Colonic mucosa (tissue), 4 donors: ENCODE measurements at places on chromosomes 13 and 19.

- peak; percentile 96 for DNase-seq
Observed at GRCh38 chr19:2330632-2331284, 2.3 kb downstream of the SPPL2B start.

GRCh38 chr13:67664502-67664901 is 434.4 kb upstream of the PCDH9 start:
- DNase-seq, result no peak

DNA sequence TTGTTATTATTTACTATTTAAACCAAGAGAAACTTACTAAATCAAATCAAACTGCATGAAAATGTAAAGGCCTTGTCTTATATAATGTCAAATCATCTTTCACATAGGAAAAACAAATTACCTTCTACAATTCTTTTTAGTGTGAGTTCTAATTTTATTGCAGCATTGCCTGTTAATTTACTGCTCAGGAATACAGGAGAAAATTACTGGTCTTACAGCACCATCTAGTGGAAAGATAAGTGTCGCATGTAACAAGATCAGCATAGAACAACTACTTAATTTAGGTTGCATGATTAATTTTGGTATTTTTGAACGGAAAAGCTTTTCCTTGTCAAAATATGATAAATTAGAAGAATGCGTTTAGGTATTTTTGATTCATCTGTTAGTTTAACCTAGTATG is 502.7 kb downstream of the UQCRFS1 start:
- no peak for DNase-seq

DNA sequence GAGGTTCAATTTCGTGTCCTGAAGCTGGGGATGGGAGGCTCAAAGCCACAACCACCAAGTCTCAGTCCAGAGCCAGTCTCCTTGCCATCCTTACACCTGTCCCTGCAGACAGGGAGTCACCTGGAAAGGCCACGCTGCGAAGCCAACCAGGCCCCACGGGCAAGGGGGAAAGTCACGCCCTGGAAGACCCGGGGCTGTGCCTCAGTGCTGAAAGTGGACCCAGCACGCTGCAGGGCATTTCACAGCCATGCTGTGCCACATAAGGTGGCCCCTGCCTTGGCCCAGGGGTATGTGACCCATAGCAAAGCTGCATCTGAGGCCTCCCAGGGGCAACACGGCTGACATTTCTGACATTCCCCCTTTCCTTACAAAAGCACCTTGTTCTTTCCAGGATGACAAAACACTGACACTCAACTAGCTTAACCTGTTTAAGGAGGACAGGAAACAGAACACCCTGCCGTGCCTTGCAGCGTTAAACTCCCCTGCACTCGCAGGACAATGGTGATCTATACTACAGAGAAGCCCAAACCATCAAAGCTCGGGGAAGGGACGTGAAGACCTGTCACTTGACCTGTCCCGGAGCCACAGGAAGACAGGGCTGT is 14.8 kb downstream of the CHERP start:
- DNase-seq, result no peak

- DNase-seq, result no peak
Observed at GRCh38 chr13:36101157-36101556, 30.0 kb downstream of the DCLK1 start.

DNA sequence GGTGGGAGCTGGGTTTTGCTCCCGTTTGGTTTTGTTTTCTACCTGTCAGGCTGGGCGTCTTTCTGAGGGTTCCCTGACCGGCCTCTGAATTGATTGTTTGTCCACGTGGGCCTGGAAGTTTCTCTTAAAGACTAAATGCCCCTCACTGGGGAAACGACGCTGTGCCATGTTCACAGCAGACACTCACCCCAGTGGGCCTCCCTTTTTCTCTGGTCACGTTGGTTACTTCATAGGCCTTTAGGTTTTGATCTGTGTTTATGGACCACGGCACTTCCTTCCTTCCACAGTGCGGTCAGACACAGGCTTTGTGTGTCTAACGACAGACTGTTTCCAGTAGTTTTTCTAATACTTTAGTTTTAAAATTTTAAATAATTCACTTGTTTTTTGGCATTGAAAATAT is 20.1 kb upstream of the NDUFS7 start:
- no peak for DNase-seq

DNA sequence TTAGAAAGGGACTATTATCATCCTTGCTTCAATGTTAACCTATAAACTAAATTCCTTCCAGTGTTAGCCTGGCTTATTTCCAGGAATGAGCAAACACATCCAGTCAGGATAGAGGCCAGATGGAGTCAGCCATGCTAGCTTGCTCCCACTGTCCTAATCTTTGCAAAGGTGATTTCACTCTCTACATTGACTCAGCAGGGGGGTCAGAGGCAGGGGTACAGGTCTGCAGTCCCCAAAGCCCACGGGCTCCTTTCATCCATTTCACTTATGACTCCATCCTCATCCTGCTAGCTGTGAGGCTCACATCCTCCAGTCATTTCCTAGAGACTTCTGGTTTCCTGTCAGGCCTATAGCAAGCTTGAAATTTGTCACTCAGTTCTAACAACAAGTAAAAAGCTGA is 63.4 kb upstream of the CEACAM8 start:
- no peak for DNase-seq

DNA sequence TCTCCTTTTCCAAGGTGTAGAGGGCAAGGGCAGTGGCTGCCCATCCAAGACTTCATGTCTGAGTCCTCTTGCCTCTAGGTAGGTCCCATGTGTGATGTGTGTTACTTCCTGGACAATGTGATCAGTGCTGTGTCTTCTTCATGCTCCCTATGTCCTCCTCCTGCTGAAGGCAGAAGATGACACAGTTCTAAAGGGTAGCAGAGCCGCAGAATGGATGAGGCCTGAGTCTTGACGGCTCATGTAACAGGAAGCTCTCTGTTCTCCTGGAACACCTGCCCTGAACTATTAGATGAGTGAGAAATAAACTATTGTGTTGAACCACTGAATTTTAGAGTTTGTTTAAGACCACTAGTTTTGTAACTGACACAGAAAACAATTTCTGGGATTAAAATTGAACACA is 165.9 kb downstream of the NDFIP2 start:
- DNase-seq, result no peak

- DNase-seq, result no peak
Observed at GRCh38 chr13:64332048-64332447, 2898.1 kb downstream of the PCDH9 start.

DNA sequence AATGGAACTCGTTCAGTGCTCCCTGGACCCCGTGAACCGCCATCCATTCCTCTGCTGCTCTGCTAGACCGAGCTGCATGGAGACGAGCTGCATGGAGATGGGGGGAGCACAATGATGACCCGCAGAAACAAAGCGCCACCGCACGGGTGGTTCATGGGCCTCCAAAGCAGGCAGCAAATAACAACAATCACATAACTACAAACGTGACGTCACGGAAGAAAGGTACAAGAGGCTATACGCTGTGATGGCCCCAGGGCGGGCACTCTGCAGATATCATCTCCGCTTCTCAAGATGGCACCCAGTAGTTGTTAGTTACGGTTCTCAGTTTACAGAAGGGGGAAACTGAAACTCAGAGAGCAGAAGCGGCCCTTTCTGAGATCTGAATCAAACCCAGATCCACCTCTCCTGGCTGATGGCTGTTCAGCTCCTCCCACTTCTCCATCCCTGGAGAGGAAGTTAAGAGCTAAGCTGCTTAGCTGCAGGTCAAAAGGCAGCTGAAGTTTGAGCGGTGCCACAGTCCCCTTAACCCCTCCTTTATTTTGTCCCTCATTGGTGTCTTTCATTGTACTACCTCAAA is 1.7 kb downstream of the ATP13A1 start:
- DNase-seq, result no peak

DNA sequence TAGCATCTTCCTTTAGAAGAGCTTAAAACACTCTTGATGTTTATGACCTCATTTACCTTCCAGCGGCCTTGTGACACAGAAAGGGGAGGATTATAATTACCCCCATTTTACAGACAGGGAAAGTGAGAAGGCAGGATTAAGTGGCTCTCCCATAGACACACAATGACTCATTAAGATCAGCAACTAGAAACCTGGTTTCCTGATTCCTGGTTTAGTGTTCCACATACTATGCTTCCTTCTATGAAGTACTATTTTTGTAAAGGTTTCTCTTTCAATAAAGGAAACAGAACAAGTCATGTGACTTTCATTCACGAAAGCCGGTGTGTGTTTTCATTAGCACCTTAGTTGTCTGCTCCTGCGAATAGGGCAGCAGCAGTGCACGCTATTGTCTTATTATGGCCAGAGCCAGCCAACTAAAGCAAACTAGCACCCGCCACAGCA is 8.3 kb downstream of the IRS2 start:
- peak; percentile 51 for DNase-seq

DNA sequence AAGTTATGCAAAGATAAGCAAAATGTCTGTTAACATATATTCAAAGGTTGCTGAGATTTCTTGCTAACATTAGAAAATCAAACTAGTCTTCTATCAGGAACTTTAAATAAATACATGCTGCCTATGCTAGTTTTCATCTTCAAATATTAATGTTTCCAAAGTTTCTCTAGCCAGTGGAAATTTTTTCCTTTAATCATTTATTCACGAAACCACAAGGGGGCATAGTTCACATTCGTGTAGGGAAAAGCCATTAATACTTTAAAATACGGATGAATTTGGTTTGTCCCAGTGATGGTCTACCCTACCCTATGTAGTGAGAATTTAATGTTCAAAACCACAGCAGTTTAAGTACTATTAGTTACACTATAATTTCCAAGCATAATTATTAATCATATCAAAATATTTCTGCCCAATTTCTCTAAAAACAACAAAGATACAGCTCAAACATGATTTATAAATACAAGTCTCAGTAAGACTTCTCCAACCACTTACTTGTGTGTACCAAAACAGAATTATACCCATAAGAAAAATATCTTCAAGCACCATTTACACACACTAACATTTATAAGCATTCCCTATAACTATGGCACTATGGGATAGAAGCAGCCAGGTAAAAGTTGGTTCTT is 16.2 kb downstream of the NUFIP1 start:
- DNase-seq, result no peak

DNA sequence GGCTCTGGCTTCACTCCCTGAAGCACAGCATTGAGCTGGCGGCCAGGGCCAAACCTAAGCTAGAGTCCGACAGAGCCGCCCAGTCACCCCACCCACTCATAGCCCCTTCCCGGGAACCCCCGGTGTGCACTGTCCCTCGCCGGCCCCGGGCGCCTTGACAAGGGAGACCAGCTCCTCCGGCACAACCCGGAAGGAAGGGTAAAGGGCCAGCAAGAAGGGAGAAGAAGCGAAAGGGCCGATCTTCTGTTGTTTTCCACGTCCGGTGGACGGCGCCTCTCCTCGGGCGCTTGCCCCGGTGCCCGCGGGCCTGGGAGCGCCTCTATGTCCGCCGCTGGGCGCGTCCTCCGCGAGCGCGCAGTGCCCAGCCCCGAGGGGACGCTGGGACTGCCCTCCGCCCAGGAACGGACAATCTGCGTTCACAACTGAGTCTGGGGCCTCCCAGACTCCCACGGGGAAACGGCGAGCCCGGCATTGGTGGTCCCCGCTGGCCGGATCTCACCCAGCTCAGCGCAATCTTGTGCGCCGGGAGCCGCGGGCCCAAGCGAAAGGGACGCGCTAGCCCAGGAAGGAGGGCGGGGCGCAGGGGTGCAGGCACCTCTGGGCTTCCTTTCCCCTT is 172.5 kb upstream of the MIR17HG start:
- no peak for DNase-seq

GRCh38 chr19:32138416-32138815 is 207.0 kb upstream of the ZNF507 start:
- no peak for DNase-seq

- DNase-seq, result no peak
Observed at GRCh38 chr19:29013325-29013724, 199.6 kb downstream of the UQCRFS1 start.

GRCh38 chr13:73251626-73252265 is 192.9 kb downstream of the KLF5 start:
- no peak for DNase-seq
